ENCODE measurements at places on chromosomes 12 and 14.

- DNase-seq, result no peak
Observed at GRCh38 chr12:69994724-69995173, 169.7 kb downstream of the MYRFL start.

DNA sequence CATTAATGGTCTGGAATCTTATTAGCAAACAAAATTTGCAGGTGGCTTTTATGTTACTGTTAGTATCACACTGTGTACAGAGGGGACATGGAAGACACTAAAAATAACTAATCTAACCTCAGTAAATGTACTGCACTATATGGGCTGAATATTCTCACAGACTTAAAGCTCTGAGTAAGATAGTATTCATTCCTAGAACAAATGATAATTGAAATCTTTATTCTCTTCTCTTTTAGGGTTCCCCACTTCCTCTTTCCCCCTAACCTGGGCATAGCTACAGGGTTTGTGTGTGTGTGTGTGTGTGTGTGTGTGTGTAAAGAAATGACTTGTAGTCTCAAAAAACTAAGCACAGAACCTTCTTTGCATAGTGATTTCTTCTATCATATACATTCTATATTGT lies 21.4 kb upstream of the HECTD1 start:
- DNase-seq, result no peak

- DNase-seq, result no peak
Observed at GRCh38 chr12:117047810-117048584, 51.2 kb downstream of the TESC start.

GRCh38 chr12:14514154-14514842 lies 53.4 kb downstream of the PLBD1 start:
- DNase-seq, result no peak

GRCh38 chr14:86641310-86641709 lies 1111.4 kb downstream of the FLRT2 start:
- no peak for DNase-seq

GRCh38 chr12:110537605-110538409 lies 35.7 kb downstream of the RAD9B start:
- DNase-seq, result no peak

DNA sequence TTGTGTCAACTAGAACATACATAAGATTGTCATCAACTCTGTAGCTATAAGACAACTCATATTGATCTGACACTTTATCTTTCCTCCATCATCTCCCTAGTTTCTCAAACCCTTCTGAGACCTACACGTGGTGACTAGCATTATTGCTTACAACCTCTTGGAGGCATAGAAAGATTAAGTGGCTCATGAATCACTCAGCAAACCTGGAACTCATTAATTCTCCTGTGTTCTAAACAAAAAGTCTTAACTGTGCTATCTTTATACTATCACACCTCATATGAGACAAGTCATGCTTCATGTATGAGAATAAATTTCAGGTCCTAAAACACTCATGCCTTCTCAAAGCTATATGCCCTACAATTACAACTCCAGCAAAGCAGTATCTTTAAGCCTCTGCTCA lies 408.6 kb upstream of the SYT1 start:
- no peak for DNase-seq

DNA sequence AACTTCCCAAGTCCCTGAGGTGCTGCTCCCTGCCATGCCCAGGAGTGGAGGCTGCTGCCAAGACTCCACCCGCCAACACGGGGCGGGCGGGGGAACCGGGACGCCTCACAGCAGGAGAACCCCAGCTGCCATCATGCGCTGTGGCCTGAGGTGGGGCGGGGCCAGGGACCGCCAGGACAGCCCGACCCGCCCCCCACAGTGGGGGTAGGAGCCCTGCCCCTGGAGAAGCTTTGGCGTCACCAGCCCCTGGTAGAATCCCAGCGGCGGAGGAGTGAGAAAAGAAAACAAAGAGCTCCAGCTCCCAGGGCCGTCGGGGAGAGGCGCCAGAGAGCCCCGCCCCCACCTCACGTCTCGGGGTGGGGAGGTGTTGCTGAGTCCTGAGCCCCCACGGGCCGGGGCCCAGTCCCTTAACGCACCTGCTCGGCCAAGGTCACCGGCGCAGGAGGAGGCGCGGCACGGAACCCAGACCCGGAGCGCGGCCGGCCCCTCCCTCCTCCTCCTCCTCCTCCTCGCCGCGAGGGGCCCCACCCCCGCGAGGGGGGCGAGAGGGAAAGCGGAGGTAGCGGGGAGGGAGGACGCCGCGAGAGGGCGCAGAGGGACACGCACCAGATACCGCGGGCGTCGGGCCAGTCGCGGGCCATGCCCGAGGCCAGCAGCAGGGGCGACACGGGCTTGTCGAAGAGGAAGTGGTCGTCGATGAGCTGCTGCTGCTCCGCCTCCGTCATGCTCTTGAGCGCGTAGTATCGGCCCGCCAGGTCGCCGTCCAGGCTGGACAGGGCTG lies 1.8 kb downstream of the CKB start:
- DNase-seq, result peak; percentile 86

Measured in head of caudate nucleus (tissue), 42 donors.